ENCODE measurements at places on chromosomes 2 and 18. TPM values are rescaled to one million over a fixed set of nuclear protein-coding genes. Genes with fewer than 3 reads are reported as not detected.

Gene SLC39A10
- total RNA-seq, result 92.4 TPM

Gene CROCC2
- total RNA-seq, result under 0.01 TPM

Gene SCN7A
- total RNA-seq, result not detected

Gene STON1
- total RNA-seq, result 26.8 TPM

Gene ANXA4
- 49.2 TPM for total RNA-seq

Gene FTCDNL1
- 0.76 TPM for total RNA-seq

Gene BMP10
- total RNA-seq, result not detected

Gene SKOR2
- total RNA-seq, result not detected

Gene TBR1
- under 0.01 TPM for total RNA-seq

Gene OTOS
- total RNA-seq, result not detected

Gene PUS10
- total RNA-seq, result 10.5 TPM

Gene SPEG
- 18.6 TPM for total RNA-seq

Gene SLC14A1
- total RNA-seq, result 5.0 TPM

Gene SCYGR4
- 0.11 TPM for total RNA-seq

Gene FAP
- total RNA-seq, result 225 TPM

Gene GREB1L
- total RNA-seq, result under 0.01 TPM

Gene IL1F10
- total RNA-seq, result not detected

Gene PLEKHB2
- total RNA-seq, result 93.4 TPM

Gene NEURL3
- total RNA-seq, result not detected

Gene DSC1
- total RNA-seq, result not detected

Gene SCRN3
- total RNA-seq, result 34.6 TPM

Gene CTLA4
- total RNA-seq, result not detected

Gene ACTG2
- 0.11 TPM for total RNA-seq

Gene SERPINB13
- total RNA-seq, result not detected

Gene EMILIN1
- 113 TPM for total RNA-seq

Gene SLC5A7
- not detected for total RNA-seq

Gene ACKR3
- 44.4 TPM for total RNA-seq

Gene GAD1
- under 0.01 TPM for total RNA-seq

Gene MAP4K3
- 48.1 TPM for total RNA-seq

Gene SALL3
- not detected for total RNA-seq

Gene EXOC6B
- total RNA-seq, result 31.8 TPM

Gene SGPP2
- total RNA-seq, result not detected

Gene PID1
- total RNA-seq, result 15.4 TPM

Gene PIK3C3
- total RNA-seq, result 86.5 TPM

Gene HSBP1L1
- 9.8 TPM for total RNA-seq

Gene KYNU
- 8.8 TPM for total RNA-seq

Gene RBMS1
- total RNA-seq, result 192 TPM

Gene KCNS3
- total RNA-seq, result 1.2 TPM

Gene SDC1
- total RNA-seq, result 27.3 TPM

Gene FAM124B
- total RNA-seq, result 0.13 TPM

Gene C2orf92
- total RNA-seq, result 2.2 TPM

Gene FBXO48
- 1.3 TPM for total RNA-seq

Gene TSN
- total RNA-seq, result 66.2 TPM

All from articular chondrocyte of knee joint (primary cell).